Stimulated activated CD4-positive, alpha-beta T cell treated with anti-CD3 and anti-CD28 coated beads, TNF-alpha, amount 100 ng/mL, for 24 hours (primary cell): ENCODE measurements at places on chromosomes 2 and 18.

DNA sequence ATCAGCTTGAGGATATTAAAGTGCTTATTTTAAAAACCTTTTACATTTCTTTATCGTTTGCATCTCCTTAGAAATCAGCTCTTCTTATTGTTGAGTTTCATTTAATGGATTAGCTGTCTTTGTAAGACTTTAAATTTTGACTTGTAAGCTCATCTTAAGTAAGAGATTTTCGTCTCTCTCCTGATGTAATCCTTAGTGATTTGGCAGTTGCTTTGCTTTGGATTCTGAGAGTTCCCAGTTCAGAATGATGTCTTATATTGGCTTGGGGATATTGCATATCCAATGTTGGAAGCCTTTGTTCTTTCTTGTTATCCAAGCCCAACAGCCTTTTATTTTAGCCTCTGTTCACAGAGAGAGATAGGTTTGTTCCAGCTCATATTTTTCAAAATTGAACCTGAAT is 212.1 kb downstream of the ARL6IP6 start:
- no peak for DNase-seq

- DNase-seq, result no peak
Observed at GRCh38 chr2:191500566-191500883, 177.4 kb upstream of the NABP1 start.

GRCh38 chr2:20511130-20511529 is 64.3 kb downstream of the RHOB start:
- no peak for DNase-seq

- no peak for DNase-seq
Observed at GRCh38 chr2:43462866-43463641, 132.8 kb downstream of the THADA start.

GRCh38 chr2:33086400-33087015 is 139.8 kb downstream of the LTBP1 start:
- DNase-seq, result no peak

GRCh38 chr2:37415128-37415820 is 70.8 kb downstream of the QPCT start:
- DNase-seq, result no peak
